ENCODE measurements at places on chromosomes 6 and 20. TPM values are rescaled to one million over a fixed set of nuclear protein-coding genes. Genes with fewer than 3 reads are reported as not detected.

DNA sequence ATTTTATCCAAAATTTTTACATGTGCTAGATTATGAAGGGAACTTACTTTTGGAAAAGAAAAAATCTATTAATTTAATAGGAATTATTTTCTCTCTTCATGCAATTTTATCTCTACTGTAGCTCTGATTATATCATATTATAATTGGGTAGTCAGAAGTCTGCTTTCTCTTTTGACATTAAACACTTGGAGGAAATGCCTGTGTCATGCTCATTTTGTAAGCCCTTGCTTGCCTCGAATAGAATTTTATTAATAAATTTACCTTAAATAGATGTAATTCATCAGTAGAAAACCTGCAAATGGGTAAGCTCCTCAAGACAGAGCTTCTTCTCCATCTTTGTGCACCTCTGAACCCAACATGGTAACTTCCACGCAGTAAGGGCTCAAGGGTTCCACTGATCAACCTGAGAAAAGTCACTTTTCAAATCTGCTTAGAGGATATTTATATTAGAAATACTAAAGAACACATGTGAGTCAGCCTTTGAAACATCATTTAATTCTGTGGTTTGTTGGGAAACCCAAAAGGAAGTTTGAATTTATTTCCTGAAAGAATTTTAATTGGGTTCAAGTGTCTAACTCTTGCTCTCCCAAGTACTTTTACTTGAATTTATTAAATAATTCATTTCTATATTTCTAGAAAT lies 266.0 kb downstream of the ALDH8A1 start:
- DNase-seq: no peak
- no peaks in the 10 kb centered on the region for H3K27me3 ChIP-seq
- peaks cover 15% of the 10 kb centered on the region for H3K4me1 ChIP-seq
- no peaks in the 10 kb centered on the region for H3K36me3 ChIP-seq

DNA sequence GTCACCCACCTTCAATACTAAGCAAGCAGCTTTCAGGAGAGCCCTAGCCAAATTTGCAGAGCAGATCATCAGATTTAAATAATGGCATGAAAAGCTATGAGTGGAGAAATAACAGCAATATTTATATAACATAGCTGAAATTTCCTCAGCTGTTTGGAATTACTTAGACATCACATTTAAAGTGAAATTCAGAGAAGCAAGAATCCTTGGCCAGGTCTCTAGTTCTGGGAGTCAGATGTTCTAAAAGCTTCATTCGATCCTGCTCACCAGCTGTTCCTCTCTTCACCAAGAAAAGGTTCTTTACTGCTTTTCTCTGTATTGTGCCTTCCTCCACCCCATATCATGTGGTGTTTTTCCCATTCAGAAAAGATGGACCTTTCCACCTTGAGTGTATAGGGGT lies 152.3 kb upstream of the JAG1 start:
- no peak for DNase-seq
- no peaks in the 10 kb centered on the region for H3K36me3 ChIP-seq
- no peak overlapping the region for H3K4me3 ChIP-seq
- H3K27me3 ChIP-seq: no peaks in the 10 kb centered on the region

GRCh38 chr20:38205001-38205400 lies 39.9 kb upstream of the TGM2 start:
- H3K27me3 ChIP-seq: no peaks in the 10 kb centered on the region
- H3K4me3 ChIP-seq: no peak overlapping the region
- peaks cover 4% of the 10 kb centered on the region for H3K4me1 ChIP-seq
- no peak overlapping the region for H3K27ac ChIP-seq
- no peak for DNase-seq

- H3K4me1 ChIP-seq: peaks cover 32% of the 10 kb centered on the region
- no peak for DNase-seq
- H3K27ac ChIP-seq: peak overlapping the region; percentile 83
- no peaks in the 10 kb centered on the region for H3K27me3 ChIP-seq
- no peak overlapping the region for H3K4me3 ChIP-seq
- no peaks in the 10 kb centered on the region for H3K36me3 ChIP-seq
Observed at GRCh38 chr6:11262242-11262641, 29.8 kb upstream of the NEDD9 start.

DNA sequence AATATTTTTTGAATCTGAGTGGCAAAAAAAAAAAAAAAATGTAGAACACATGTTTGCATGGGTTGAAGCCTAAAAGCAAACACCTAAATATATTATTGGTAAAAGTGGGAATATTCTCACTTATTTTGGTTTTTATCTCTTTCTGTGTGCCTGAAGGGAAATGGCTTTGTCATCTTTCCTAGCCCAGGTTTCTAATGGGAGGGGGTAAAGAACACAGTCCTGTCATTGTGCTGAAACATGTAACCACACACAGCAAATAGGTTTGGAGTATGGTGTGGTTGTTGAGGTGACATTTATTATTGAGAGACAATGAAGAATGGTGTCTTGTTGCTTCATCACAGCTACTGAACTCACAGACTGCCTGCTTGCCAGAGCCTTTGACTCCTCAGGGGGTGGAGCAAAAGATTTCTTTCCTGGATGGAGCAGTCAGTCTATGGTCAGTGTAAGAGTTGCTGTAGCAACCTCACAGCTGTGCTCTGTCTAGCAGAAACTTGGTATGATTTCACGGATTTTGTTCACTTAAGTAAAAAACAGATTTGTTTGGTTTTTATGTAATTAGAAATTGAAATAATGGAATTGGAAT lies 70.2 kb downstream of the CEP57L1 start:
- H3K4me1 ChIP-seq: no peaks in the 10 kb centered on the region
- no peak overlapping the region for H3K4me3 ChIP-seq
- no peak overlapping the region for H3K27ac ChIP-seq
- no peak for DNase-seq

- no peaks in the 10 kb centered on the region for H3K4me1 ChIP-seq
- no peaks in the 10 kb centered on the region for H3K36me3 ChIP-seq
- no peak overlapping the region for H3K4me3 ChIP-seq
- H3K27me3 ChIP-seq: no peaks in the 10 kb centered on the region
- no peak overlapping the region for H3K27ac ChIP-seq
- no peak for DNase-seq
Observed at GRCh38 chr20:58102744-58103516, 125.5 kb downstream of the ANKRD60 start.

The TBXT gene
- total RNA-seq: not detected

The PLCB4 gene
- total RNA-seq: 24.1 TPM

The GJA10 gene
- total RNA-seq: not detected

The TRIM15 gene
- total RNA-seq: not detected

Data from thoracic aorta (tissue), 2 donors.